Body of pancreas (tissue), 4 donors: ENCODE measurements at places on chromosomes 11 and 22. TPM values are rescaled to one million over a fixed set of nuclear protein-coding genes. Genes with fewer than 3 reads are reported as not detected.

Gene CYB5R3
- total RNA-seq, result 41.8 TPM

Gene SCGB1D2
- total RNA-seq, result not detected

Gene ABCC8
- 87.0 TPM for total RNA-seq

Gene CD44
- total RNA-seq, result 433 TPM

Gene CNIH2
- total RNA-seq, result 3.6 TPM

Gene DEUP1
- total RNA-seq, result 0.99 TPM

Gene GPHA2
- 18.5 TPM for total RNA-seq

Gene CRYBB2
- total RNA-seq, result not detected

Gene VSIG2
- total RNA-seq, result 7.0 TPM

Gene RTCB
- 50.6 TPM for total RNA-seq

Gene TBX10
- total RNA-seq, result not detected

Gene DTX4
- total RNA-seq, result 10.4 TPM

Gene OR5J2
- not detected for total RNA-seq

Gene OR2D2
- 0.78 TPM for total RNA-seq

Gene APOA4
- not detected for total RNA-seq

Gene MTFP1
- total RNA-seq, result 18.5 TPM

DNA sequence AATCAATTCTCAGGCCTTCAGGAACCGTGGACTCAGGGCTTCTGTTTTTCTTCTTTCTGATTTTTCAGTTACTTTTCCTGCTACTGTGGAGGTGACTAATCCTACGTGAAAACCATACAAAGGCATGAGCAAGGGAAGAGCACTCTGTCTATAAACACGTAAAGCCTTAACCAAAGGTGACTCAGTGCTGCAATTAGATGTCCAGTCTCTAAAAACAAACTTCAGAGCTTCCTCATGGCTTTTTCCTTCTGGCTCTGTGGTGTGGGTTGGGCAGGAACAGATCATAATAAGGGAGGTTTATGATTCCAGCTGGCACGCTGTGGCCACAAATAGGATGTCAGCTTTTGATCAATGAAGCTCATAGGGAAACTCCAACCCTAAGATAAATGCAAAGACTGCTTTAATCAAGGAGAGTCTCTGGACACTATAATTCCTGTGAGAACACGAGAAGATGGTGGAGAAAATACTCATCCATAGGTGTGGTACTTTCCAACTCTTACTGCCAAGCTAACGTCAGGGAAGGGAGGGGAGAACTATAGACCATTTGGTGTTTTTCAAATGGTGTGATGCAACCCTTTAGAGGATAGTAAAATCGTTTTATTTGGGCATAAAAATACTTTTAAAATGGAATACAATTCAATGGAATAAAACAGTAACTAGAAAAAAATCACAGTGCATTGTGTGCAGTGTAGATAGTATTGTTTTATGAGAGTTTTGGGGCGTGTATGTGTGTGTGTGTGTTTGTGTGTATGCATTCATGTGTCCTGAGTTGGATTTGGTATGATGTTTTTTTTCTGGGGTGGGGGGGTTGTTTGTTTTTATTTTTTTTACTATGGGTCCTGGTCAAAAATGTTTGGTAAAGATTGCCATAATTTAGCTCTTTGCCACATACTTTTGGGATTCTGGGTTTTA, at the start of gene NXPE2:
Gene NXPE2, plus strand, starts transcription at position 403 of the 912 bp plus-strand sequence. Its CDS starts 49 bp downstream, at position 452.
- DNase-seq, result no peak

- no peak for DNase-seq
Observed at GRCh38 chr11:119374632-119375336, 6.7 kb downstream of the USP2 start.

- DNase-seq, result no peak
Observed at GRCh38 chr11:19290356-19290755, 49.6 kb upstream of the E2F8 start.

- DNase-seq, result peak; percentile 25
Observed at GRCh38 chr11:128802358-128802981, 64.6 kb downstream of the KCNJ1 start.

DNA sequence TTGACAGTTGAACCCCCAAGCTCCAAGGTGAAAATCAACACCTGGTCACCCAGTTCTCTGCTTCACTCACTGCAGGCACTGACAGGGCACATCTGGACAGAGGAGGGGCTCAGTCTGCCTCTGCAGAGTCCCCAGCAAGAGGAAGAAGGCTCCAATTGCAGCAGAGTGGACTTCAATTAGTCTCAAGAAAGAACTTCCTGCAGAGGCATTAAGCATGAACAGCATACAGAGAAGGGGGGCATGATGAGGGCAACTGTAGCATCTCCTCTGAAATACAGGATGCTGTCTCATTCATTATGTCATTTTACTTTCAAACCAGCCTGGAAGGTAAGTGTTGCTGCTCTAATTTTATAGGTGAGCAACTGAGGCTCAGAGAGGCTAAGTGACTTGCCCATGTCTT, 11.1 kb downstream of the GDPD5 start:
- no peak for DNase-seq

DNA sequence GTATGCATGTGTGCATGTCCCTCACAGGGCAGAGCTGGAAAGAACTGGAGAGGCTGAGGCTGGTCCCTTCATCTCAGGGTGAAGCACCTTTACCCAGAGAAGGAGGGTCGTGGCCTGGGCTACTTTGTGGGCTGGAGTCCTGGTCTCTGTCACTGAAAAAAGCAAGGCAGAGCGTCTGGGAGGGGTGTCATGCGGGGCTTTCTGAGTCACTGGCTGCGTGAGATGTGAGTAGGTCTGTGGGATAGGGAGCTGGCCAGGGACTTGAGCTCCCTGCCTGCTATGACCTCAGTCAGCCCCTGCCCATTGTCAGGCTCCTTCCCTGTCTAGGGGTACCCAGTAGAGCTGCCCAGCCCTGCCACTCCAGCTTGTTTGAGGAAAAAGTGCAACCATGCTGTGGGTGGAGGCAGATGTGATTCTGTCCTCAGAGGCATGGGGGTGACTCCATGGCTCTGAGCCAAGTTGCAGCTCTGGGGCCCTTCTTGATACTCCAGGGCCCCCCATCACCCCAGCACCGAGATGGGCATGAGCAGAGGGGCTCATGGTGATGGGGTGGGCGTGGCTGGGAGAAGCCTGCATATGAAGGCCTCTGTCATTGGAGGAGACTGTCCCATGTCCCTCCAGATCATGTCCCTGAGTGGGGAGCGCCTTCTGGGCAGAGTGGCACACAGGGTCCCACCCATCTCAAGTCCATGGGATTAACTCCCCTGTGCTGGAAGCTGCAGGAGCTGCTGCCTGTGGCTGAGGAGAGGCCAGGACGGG, 27.8 kb downstream of the KCNQ1 start:
- no peak for DNase-seq

- DNase-seq, result peak; percentile 51
Observed at GRCh38 chr11:72685560-72686480, 11.6 kb upstream of the PDE2A start.

DNA sequence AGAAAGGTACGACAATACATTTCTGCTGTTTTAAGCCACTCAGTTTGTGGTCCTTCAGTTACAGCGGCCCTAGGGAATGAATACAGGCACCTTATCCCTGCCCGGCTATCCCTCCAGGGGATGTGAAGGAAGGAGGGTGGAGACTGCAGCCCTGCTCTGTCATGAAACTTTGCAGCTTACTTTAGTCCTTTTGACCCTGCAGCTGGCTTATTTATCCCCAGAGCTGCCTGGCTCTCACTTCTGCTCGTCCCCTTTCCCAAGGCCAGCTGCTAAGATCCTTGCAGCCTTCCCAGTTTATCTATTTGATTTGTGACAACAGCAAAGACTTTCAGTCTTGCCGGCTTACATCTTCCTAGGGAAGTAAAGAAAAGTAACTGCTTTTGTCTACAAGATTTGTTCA, 55.2 kb downstream of the SC5D start:
- DNase-seq, result no peak

GRCh38 chr11:10575346-10576034, 7.0 kb upstream of the LYVE1 start:
- DNase-seq, result no peak

DNA sequence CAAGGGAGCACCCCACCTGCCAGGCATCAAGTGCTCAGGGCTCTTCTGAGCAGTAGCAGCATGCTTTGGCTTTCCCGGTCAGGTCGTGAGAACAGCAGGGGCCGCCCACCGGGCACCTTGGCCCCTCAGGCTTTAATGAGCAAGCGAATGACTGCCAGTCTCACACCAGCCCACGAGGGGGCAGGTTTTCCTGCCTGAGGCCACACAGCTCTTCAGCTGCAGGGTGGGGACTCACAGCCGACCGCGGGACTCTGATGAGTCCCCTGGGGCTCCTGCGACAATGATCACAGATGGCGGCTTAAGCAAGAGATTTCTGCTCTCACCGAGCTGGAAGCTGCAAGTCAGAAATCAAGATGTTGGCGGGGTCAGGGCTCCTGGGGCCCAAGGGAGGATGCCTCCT, 14.3 kb upstream of the FGF19 start:
- DNase-seq, result no peak

- no peak for DNase-seq
Observed at GRCh38 chr22:17692841-17693240, 54.3 kb downstream of the BCL2L13 start.

- DNase-seq, result no peak
Observed at GRCh38 chr22:19086417-19086816, 35.8 kb downstream of the DGCR2 start.

DNA sequence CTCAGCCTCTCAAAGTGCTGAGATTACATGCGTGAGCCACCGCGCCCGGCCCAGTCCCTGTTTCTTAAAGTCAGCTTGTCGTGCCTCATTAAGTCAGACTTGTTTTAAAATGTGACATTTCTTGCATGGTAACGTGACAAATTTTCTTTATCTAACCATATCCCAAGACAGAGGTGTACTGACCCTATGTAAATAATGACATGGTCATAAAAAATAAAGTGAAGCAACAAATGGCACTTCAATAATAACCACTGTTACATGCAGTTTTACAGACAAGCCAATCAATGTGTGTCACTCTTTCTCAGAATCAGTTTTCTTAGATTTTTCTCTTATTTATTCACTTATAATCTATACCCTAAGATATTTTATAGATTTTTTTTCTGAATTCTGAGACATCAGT, 26.5 kb upstream of the SIK2 start:
- DNase-seq, result no peak

DNA sequence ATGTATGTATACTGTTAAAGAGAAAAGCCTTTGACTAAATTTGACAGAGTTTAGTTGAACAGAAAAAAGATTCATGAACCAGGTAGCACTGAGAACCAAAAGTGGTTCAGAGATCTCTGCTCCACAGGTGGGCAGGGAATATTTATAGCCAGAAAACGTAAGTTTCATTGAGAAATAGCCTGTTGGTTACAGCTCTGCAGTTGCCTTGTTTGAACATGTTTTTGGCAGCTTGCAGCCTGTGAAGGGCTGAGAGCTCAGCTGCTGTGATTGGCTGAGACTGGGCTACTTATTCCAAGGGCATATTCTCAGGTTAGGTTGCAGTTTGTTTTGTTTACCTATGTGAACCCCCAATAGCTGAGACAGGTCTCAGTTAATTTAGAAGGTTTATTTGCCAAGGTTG, 13.5 kb upstream of the ZNF74 start:
- no peak for DNase-seq

DNA sequence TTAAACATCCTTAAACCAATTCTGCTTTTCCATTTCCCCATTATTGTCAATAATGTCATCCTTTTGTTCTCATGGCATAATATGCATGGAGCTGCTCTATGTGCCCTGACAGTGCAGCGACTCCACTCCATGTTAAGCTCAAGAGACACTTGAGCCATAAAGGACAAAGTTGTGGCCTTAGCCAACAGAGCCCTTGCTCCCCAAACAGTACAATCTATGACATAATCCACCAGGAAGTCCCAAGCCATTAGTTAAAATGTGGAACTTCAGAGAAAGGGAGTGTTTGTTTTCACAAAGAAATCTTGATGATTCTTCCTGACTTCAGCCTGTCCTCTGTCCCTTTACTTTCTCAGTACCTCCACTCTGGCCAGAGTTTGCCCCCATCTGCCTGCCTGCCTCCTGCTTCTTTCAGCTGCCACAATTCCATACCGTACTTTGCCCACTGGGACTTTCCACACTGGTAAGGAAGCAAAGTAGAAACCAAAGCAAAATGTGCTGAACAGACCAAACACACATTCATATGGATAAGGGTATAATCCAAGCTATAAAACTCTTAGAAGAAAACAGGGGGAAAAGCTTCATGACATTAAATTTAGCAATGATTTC, 46.3 kb upstream of the ZC3H12C start:
- DNase-seq, result no peak

DNA sequence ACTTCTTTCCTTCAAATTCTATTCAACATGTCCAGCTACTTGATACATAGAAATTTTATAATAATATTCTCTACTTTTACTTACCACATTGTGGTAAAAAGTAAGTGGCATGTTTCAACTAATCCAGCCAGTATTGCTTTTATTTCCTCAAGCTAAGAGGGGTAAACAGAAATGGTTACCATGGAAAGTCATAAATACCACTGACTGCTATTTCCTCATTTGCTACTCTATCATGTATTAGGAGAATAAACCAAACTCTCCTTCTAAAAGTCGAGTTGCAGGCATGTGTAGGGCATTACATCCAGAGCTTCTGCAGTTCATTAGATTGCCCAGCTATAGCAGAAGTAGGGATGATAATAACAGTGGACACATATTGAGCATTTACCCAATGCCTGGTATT, 208.4 kb downstream of the MAML2 start:
- DNase-seq, result no peak

GRCh38 chr11:131712897-131713296, 342.5 kb downstream of the NTM start:
- DNase-seq, result no peak

DNA sequence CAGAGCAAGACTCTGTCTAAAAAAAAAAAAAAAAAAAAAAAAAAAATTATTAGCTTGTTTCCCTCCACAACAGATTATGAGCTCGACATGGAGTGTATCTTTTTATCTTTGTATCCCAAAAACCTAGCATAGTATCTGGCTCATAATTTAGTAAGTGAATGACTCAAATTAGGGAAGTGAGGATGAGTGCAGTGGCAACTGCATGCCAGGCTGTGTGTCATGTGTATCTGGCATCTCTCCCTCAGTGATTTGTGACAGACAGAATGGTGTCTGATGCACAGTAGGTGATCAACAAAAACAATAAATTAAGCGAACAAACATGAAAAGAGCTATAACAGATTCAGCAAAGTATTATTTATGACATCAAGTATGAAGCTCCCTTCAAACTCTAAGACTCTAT, 7.2 kb downstream of the STK33 start:
- no peak for DNase-seq

- DNase-seq, result no peak
Observed at GRCh38 chr11:764322-765024, 12.8 kb downstream of the GATD1 start.

DNA sequence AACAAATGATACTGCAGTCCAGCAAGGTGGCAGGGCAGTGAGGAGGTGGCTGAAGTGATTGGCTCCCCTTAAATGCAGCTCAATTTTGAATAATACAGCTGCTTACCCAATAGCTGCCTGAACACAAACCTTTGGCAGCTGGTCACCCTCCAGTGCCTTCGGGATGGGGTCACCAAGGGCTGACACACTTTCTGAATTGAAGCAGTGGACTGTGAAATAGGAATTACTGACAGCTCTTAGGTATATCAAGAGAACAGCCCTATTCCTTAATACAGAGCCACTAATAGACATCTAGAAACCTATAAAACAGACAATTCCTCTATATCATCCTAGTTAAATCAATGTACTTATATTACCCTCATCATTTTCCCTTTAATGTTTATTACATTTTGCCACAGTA, 474.2 kb upstream of the KIRREL3 start:
- no peak for DNase-seq

GRCh38 chr11:31424652-31425051, 55.0 kb downstream of the DNAJC24 start:
- DNase-seq, result no peak

- DNase-seq, result no peak
Observed at GRCh38 chr11:130616573-130616972, 168.1 kb downstream of the ADAMTS15 start.

- DNase-seq, result no peak
Observed at GRCh38 chr11:77188633-77189491, 60.8 kb downstream of the MYO7A start.
